ENCODE measurements at places on chromosomes 3 and 15. TPM values are rescaled to one million over a fixed set of nuclear protein-coding genes. Genes with fewer than 3 reads are reported as not detected.

DNA sequence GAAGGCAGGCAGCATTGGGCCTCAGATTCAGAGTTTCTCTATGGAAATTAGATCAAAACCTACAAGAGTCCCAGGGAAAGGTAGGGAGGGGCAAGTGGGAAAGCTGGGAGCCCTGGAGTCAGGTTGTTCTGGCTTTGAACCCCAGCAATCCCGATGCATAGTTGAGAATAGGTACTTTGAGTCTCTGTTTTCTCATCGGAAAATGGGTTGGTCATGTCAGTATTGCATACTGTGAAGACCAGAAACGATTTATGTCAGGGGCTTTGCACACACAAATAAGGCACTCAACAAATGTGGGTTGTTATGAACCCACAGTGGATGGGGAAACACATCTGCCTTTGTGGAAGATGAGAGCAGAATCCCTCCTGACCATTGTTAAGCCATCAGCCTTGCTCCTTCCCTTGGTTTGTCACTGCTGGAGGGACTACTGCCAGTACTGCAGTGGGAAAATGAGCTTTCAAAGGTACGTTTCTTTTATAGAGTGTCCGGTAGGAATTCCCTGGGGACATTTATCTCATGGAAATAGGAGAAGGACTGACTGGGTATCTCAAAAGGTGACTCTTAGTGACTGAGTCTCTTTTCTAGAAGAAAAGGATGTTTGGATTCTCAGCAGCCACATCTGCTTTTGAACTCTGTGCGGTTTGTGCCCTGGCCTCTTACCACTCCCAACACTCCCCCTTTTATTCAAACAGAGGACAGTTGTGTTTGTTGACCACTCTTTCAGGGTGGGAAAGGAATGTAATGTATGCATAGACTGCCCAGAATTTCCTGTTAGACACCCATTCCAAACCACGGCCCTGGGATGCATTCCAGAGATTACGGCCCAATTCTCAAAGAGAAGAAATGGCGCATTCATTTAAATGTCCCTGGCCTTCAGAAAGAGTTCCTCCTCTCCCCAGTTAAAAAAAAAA, 54.6 kb upstream of the VILL start:
- no peaks in the 10 kb centered on the region for H3K27me3 ChIP-seq
- H3K4me1 ChIP-seq = no peaks in the 10 kb centered on the region
- H3K36me3 ChIP-seq = no peaks in the 10 kb centered on the region

- no peaks in the 10 kb centered on the region for H3K27me3 ChIP-seq
- H3K4me3 ChIP-seq = no peak overlapping the region
- no peak overlapping the region for H3K27ac ChIP-seq
- DNase-seq = no peak
- no peaks in the 10 kb centered on the region for H3K4me1 ChIP-seq
Observed at GRCh38 chr3:13218541-13218908, 145.3 kb upstream of the IQSEC1 start.

- H3K4me3 ChIP-seq = peak overlapping the region; percentile 76
- peaks cover 10% of the 10 kb centered on the region for H3K4me1 ChIP-seq
- peak overlapping the region; percentile 84 for H3K27ac ChIP-seq
- H3K27me3 ChIP-seq = no peaks in the 10 kb centered on the region
- peak; percentile 59 for DNase-seq
Observed at GRCh38 chr3:55486101-55486856, 827 bp downstream of the WNT5A start.

DNA sequence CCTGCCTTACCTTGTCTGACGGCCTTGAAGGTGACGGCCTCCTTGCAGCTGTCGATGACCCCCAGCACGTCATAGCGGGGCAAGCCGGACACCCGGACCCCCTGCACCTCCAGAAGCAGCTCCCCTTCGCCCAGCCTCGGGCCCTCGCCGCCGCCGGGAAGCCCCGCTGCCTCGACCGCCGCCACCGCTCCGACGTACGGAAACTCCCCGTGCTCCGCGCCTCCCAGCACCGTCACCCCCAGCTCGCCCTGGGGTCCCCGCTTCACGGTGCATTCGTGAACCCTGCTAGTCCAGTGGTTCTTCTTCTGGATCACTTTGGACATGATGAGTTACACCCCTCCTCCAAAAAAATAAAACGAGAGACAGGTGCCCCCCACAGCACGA, 740 bp downstream of the MAGI1 start:
- H3K4me1 ChIP-seq = no peaks in the 10 kb centered on the region
- no peaks in the 10 kb centered on the region for H3K27me3 ChIP-seq
- H3K36me3 ChIP-seq = no peaks in the 10 kb centered on the region
- H3K4me3 ChIP-seq = peak overlapping the region; percentile 75
- DNase-seq = no peak
- H3K27ac ChIP-seq = peak overlapping the region; percentile 92

- H3K36me3 ChIP-seq = no peaks in the 10 kb centered on the region
- H3K4me1 ChIP-seq = no peaks in the 10 kb centered on the region
- no peak overlapping the region for H3K27ac ChIP-seq
- no peak for DNase-seq
- no peaks in the 10 kb centered on the region for H3K27me3 ChIP-seq
Observed at GRCh38 chr3:105354429-105354828, 12.3 kb upstream of the ALCAM start.

- DNase-seq = no peak
- H3K4me3 ChIP-seq = no peak overlapping the region
- no peaks in the 10 kb centered on the region for H3K36me3 ChIP-seq
- H3K27me3 ChIP-seq = no peaks in the 10 kb centered on the region
Observed at GRCh38 chr3:54856271-54856670, 71.6 kb downstream of the LRTM1 start.

- H3K4me1 ChIP-seq = no peaks in the 10 kb centered on the region
- H3K27me3 ChIP-seq = no peaks in the 10 kb centered on the region
- no peaks in the 10 kb centered on the region for H3K36me3 ChIP-seq
Observed at GRCh38 chr3:57943525-57944495, 64.4 kb upstream of the FLNB start.

GRCh38 chr15:27398631-27399161, 427.7 kb downstream of the GABRG3 start:
- no peaks in the 10 kb centered on the region for H3K27me3 ChIP-seq
- no peak overlapping the region for H3K27ac ChIP-seq
- H3K4me1 ChIP-seq = no peaks in the 10 kb centered on the region
- DNase-seq = no peak
- no peak overlapping the region for H3K4me3 ChIP-seq
- H3K36me3 ChIP-seq = no peaks in the 10 kb centered on the region

PFKFB4 gene
- total RNA-seq = 11.3 TPM

GRCh38 chr3:101216710-101217465, 103.5 kb downstream of the IMPG2 start:
- H3K4me1 ChIP-seq = no peaks in the 10 kb centered on the region
- H3K36me3 ChIP-seq = no peaks in the 10 kb centered on the region
- no peaks in the 10 kb centered on the region for H3K27me3 ChIP-seq
- H3K27ac ChIP-seq = peak overlapping the region; percentile 75
- peak; percentile 74 for DNase-seq
- no peak overlapping the region for H3K4me3 ChIP-seq

- no peaks in the 10 kb centered on the region for H3K36me3 ChIP-seq
- DNase-seq = no peak
- no peak overlapping the region for H3K27ac ChIP-seq
- H3K4me3 ChIP-seq = no peak overlapping the region
Observed at GRCh38 chr3:148146947-148147826, 550.5 kb upstream of the AGTR1 start.

DNA sequence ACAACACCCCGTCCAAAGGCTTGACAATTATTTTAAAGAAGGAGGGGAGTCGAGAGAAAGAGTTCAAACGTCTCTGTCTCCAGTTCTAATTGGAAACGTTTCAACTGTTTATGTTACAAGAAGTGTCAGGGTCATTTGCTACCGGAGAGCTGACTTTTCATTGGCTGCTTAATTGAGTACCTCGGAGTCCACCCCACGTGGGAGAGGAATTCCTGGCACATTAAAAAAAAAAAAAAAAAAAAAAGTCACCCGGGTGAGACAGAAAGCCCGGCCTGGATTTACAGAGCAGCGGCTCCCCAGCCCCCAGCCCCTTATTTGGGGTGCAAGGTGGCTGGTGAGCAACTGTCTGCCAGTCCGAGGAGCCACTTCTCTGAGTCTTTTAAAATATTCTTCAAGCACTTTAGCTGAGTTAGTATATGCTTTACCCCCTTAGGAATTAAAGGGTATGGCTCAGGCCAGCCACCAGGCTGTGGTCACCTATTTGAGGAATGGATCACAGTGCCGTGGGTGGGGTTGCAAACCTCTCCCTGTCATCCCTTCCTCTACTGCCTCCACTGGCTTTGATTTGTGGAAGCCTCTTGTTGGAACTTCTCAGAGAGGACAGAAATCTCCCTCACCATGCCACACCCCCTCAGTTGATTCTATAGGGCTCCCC, 3.9 kb upstream of the TLE3 start:
- peak; percentile 76 for DNase-seq
- H3K36me3 ChIP-seq = no peaks in the 10 kb centered on the region
- no peaks in the 10 kb centered on the region for H3K27me3 ChIP-seq
- no peak overlapping the region for H3K4me3 ChIP-seq
- H3K4me1 ChIP-seq = no peaks in the 10 kb centered on the region

GRCh38 chr3:161231861-161232260, 10.8 kb downstream of the NMD3 start:
- no peaks in the 10 kb centered on the region for H3K36me3 ChIP-seq
- DNase-seq = no peak
- no peaks in the 10 kb centered on the region for H3K4me1 ChIP-seq
- H3K27ac ChIP-seq = no peak overlapping the region
- H3K4me3 ChIP-seq = no peak overlapping the region
- H3K27me3 ChIP-seq = no peaks in the 10 kb centered on the region

DNA sequence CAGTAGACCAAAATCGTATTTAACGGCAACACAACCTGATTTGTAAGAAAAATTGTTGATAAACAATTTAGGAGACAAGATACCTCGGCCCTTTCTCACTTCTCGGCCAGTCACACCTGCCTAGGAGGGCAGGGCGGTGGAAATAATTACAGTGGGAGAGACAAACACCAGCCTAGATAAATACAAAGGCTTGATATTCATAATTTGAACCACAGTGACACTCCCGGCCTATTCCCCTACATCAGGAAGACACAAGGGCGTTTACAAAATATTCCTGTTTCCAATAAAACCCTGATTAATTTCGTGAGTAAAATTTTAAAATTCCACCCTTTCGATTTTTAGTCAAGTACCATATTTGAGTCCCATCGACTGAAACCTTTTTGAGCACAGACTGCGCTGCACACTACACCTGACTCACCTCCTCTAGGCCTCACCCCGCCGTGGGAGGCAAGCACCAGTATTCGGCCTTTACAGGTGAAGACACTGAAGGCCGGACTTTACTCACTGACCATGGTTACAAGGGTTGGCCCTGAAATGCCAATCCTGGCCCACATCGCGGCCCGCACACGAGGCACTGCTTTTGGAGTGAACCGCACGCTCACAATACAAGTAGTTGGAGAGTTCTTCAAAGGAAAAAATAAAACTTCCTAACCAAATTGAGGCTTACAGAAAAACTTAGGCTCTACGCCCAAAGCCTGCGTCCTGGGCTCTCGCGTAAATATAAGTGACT, 794 bp downstream of the ARPP19 start:
- peak overlapping the region; percentile 94 for H3K27ac ChIP-seq
- H3K27me3 ChIP-seq = no peaks in the 10 kb centered on the region
- no peak for DNase-seq
- no peaks in the 10 kb centered on the region for H3K4me1 ChIP-seq

- no peaks in the 10 kb centered on the region for H3K27me3 ChIP-seq
- H3K4me3 ChIP-seq = no peak overlapping the region
- no peak for DNase-seq
- H3K36me3 ChIP-seq = no peaks in the 10 kb centered on the region
- no peak overlapping the region for H3K27ac ChIP-seq
Observed at GRCh38 chr3:154794814-154795445, 285.2 kb upstream of the MME start.

KCNMB3 gene
- 3.8 TPM for total RNA-seq

GRCh38 chr3:145817870-145818483, 343.0 kb downstream of the PLOD2 start:
- H3K27me3 ChIP-seq = no peaks in the 10 kb centered on the region
- H3K27ac ChIP-seq = no peak overlapping the region
- no peak overlapping the region for H3K4me3 ChIP-seq
- no peaks in the 10 kb centered on the region for H3K36me3 ChIP-seq
- DNase-seq = no peak
- no peaks in the 10 kb centered on the region for H3K4me1 ChIP-seq

DNA sequence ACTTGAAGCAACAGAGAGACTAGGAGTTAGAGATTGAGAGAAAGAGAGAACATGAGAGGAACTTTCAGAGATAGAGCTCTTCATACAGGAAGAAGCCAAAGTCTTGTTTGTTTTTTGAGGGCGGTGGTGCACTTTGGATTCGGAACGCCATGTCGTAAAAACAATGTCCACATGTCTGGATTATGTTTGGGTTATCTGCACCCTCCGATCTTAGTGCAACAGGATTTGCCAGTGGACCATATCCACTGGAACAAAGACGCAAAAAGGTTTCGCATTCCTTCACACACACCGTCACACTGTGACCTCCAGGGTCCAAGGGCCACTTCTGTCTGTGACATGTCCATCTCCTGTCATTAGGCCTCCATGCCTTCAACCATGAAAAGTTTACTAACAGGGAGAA, 141.8 kb upstream of the ATP11B start:
- no peaks in the 10 kb centered on the region for H3K27me3 ChIP-seq
- H3K4me3 ChIP-seq = no peak overlapping the region
- no peak overlapping the region for H3K27ac ChIP-seq
- no peak for DNase-seq

- DNase-seq = no peak
- no peak overlapping the region for H3K27ac ChIP-seq
- peaks cover 3% of the 10 kb centered on the region for H3K4me1 ChIP-seq
- H3K27me3 ChIP-seq = no peaks in the 10 kb centered on the region
Observed at GRCh38 chr3:124579641-124580040, 150.6 kb upstream of the UMPS start.

- no peaks in the 10 kb centered on the region for H3K36me3 ChIP-seq
- no peak overlapping the region for H3K4me3 ChIP-seq
- no peaks in the 10 kb centered on the region for H3K27me3 ChIP-seq
- no peak overlapping the region for H3K27ac ChIP-seq
- no peak for DNase-seq
- no peaks in the 10 kb centered on the region for H3K4me1 ChIP-seq
Observed at GRCh38 chr15:59185725-59186124, 20.9 kb upstream of the LDHAL6B start.

DNA sequence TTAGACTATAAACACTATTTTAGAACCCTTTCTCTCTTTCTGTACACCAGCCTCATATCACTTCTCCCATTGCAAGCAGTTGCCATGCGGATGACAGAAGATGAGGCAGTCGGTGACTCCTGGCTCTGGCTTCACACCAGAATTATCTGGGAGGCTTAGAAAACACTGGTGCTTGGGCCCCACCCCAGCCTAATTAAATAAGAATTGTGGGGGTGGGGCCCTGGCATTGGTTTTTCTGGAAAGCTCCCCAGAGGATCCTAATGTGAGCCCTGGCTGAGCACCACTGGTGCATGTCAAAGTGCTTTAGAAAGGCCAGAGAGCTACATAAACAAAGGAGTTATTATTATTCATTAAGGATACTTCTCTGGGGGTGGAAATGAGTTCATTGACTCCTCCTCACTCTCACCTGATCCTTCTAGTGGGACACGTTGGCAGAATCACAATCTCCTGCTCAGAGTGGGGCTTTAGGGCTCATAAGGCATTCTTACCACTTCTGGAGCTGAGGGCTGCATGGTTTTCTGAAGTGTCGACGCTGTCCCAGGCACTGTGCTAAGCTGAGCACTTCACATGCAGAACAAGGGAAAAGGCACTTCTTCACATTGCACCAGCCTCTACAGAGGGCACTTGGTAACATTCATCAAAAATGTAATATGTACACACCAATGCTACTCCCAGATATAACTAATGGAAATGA, 188.5 kb upstream of the TLE3 start:
- H3K27ac ChIP-seq = no peak overlapping the region
- no peak overlapping the region for H3K4me3 ChIP-seq
- no peaks in the 10 kb centered on the region for H3K4me1 ChIP-seq
- DNase-seq = no peak
- no peaks in the 10 kb centered on the region for H3K27me3 ChIP-seq

PLSCR2 gene
- not detected for total RNA-seq

Measured in uterus (tissue), 4 donors.